ENCODE measurements at places on chromosomes 4 and X. TPM values are rescaled to one million over a fixed set of nuclear protein-coding genes. Genes with fewer than 3 reads are reported as not detected.

ANTXR2 gene
- total RNA-seq = 38.6 TPM

UCHL1 gene
- total RNA-seq = 1.9 TPM

STBD1 gene
- 3.9 TPM for total RNA-seq

CLCN4 gene
- not detected for total RNA-seq

C4orf36 gene
- not detected for total RNA-seq

STPG2 gene
- total RNA-seq = not detected

RNF212 gene
- 1.5 TPM for total RNA-seq

RBMXL3 gene
- not detected for total RNA-seq

PAGE1 gene
- total RNA-seq = not detected

KIT gene
- 0.78 TPM for total RNA-seq

PASD1 gene
- total RNA-seq = not detected

TCEANC gene
- total RNA-seq = 2.8 TPM

GRCh38 chrX:64437218-64437617, 42.0 kb upstream of the MTMR8 start:
- H3K36me3 ChIP-seq = no peaks in the 10 kb centered on the region
- DNase-seq = no peak
- peaks cover 8% of the 10 kb centered on the region for H3K27me3 ChIP-seq
- no peak overlapping the region for H3K4me3 ChIP-seq

GRCh38 chr4:144614850-144615585, 30.9 kb upstream of the HHIP start:
- H3K27me3 ChIP-seq = no peaks in the 10 kb centered on the region
- H3K4me1 ChIP-seq = no peaks in the 10 kb centered on the region
- DNase-seq = no peak
- H3K36me3 ChIP-seq = no peaks in the 10 kb centered on the region

- no peak overlapping the region for H3K27ac ChIP-seq
- no peak for DNase-seq
- H3K27me3 ChIP-seq = no peaks in the 10 kb centered on the region
- no peak overlapping the region for H3K4me3 ChIP-seq
Measured at GRCh38 chr4:52311464-52312125, 260.5 kb downstream of the SPATA18 start.

DNA sequence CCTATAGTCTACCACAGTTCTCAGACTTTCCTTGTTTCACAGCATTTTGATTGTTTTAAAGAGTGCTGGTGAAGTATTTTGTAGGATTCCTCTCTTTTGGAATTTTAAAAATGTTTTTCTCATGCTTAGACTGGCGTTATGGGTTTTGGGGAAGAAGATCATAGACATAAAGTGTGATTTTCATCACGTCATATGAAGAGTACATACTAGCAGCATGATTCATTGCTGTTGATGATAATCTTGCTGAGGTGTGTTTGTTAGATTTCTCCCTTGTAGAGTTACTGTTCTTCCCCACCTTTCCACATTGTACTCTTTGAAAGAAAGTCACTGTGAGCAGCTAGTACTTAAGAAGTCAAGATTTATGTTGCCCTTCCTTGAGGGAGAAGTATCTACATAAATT, 396.1 kb upstream of the GNPDA2 start:
- no peak for DNase-seq
- H3K4me3 ChIP-seq = no peak overlapping the region
- no peak overlapping the region for H3K27ac ChIP-seq
- H3K4me1 ChIP-seq = no peaks in the 10 kb centered on the region
- H3K36me3 ChIP-seq = no peaks in the 10 kb centered on the region
- no peaks in the 10 kb centered on the region for H3K27me3 ChIP-seq

- no peaks in the 10 kb centered on the region for H3K27me3 ChIP-seq
- no peak overlapping the region for H3K4me3 ChIP-seq
- DNase-seq = no peak
- no peak overlapping the region for H3K27ac ChIP-seq
- no peaks in the 10 kb centered on the region for H3K36me3 ChIP-seq
Measured at GRCh38 chr4:53005808-53006207, 143.7 kb downstream of the RASL11B start.

GRCh38 chrX:111363741-111364140, 48.3 kb downstream of the DCX start:
- peaks cover 4% of the 10 kb centered on the region for H3K4me1 ChIP-seq
- H3K27me3 ChIP-seq = no peaks in the 10 kb centered on the region
- H3K27ac ChIP-seq = no peak overlapping the region
- H3K36me3 ChIP-seq = no peaks in the 10 kb centered on the region

- H3K4me1 ChIP-seq = peaks cover 13% of the 10 kb centered on the region
- DNase-seq = no peak
- peaks cover 24% of the 10 kb centered on the region for H3K36me3 ChIP-seq
- H3K27me3 ChIP-seq = peaks cover 32% of the 10 kb centered on the region
- no peak overlapping the region for H3K4me3 ChIP-seq
Measured at GRCh38 chr4:7402526-7402925, 32.2 kb downstream of the PSAPL1 start.

DNA sequence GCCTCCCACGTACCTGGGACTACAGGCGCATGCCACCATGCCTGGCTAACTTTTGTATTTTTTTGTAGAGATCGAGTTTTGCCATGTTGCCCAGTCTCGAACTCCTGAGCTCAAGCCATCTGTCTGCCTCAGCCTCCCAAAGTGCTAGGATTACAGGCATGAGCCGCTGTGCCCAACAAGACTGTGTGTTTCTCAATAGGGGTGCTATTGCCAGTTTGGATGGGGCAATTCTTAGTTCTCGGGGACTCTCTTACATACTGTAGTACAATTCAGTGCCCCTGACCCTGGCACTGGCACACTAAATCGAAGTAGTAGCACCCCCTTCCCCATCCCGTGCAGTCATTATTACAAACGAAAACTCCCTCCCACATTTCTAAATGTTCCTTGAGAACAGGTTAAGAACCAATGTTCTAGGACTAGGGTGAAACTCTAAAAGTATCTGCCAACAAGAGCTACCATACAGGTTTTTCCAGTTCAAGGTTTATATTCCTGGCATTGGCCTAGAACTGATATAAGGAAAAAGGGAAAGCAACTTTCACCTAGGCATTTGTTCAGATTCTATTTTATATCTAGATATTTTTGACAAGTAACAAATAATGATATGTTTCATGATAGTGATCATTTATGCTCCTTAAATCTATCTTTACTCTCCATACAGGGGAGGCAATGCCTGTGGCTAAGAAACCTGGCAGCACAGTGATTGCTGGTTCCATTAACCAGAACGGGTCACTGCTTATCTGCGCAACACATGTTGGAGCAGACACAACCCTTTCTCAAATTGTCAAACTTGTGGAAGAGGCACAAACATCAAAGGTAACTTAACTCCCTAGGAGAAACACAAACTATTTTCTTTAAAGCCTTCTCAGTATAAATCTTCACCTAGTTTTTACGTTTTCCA, 50.4 kb upstream of the PGAM4 start:
- H3K36me3 ChIP-seq = no peaks in the 10 kb centered on the region
- no peak overlapping the region for H3K4me3 ChIP-seq
- no peak overlapping the region for H3K27ac ChIP-seq
- DNase-seq = no peak
- H3K27me3 ChIP-seq = no peaks in the 10 kb centered on the region

DNA sequence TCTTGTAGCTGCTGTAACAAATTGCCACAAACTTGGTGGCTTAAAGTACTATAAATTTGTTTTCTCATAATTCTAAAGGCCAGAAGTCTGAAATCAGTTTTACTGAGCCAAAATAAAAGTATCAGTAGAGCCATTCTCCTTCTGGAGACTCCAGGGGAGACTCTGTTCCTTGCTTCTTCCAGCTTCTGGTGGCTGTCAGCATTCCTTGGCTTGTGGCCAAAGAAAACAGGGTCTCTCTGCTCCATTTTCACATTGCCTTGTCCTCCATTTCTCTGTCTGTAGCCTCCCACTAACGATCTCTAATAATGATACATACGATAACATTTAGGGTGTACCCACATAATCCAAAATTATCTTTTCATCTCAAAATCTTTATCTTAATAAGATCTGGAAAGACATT, 200.4 kb downstream of the MAB21L2 start:
- DNase-seq = no peak
- H3K36me3 ChIP-seq = no peaks in the 10 kb centered on the region
- H3K4me3 ChIP-seq = no peak overlapping the region
- no peaks in the 10 kb centered on the region for H3K27me3 ChIP-seq
- H3K4me1 ChIP-seq = no peaks in the 10 kb centered on the region

- no peak overlapping the region for H3K4me3 ChIP-seq
- H3K4me1 ChIP-seq = no peaks in the 10 kb centered on the region
- no peaks in the 10 kb centered on the region for H3K36me3 ChIP-seq
- no peaks in the 10 kb centered on the region for H3K27me3 ChIP-seq
- no peak for DNase-seq
Measured at GRCh38 chrX:26262121-26262523, 46.2 kb downstream of the MAGEB5 start.

- no peak overlapping the region for H3K4me3 ChIP-seq
- H3K36me3 ChIP-seq = no peaks in the 10 kb centered on the region
- H3K27ac ChIP-seq = no peak overlapping the region
- DNase-seq = no peak
Measured at GRCh38 chr4:158055668-158056067, 117.2 kb downstream of the GASK1B start.

DNA sequence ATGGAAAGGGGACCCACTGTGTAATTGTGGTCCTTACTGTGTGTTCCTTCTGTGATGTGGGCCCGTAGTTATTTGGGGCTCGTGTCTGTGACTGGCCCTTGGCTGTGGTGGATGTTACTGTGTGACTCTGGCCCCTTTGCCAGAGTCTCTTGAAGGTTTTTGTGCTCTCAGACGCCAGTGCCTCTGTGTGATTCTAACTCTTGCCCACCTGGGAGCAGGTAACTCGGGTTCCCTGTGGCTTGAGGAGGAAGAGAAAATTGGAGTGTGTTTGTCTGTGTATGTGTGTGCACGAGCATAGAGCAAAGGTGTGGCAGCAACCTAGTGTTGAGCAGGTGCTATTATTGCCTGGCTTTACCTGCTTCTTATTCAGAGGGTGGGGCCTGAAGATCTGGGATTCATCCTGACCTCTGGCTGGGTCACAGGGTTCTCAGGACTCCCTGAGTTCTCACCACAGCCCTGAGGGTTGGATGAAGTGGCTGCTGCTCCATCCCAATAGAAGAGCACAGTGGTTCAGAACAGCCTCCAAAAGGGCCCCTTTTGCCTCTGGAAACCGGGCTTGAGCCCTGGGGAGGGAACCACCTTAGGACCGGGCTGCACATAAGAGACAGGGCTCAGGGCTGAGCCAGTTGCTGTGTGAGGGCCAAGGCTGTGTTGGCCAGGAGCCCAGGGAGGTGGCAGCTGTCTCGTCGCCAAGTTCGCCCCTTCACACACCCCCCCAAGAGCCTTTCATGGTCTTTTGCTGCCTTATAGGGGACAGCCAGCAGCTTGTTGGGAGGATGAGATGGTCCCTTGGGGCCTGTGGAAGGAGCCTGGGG, 1.3 kb downstream of the RBM10 start:
- peaks cover 33% of the 10 kb centered on the region for H3K4me1 ChIP-seq
- H3K27me3 ChIP-seq = peaks cover 2% of the 10 kb centered on the region
- H3K36me3 ChIP-seq = no peaks in the 10 kb centered on the region
- no peak for DNase-seq
- peak overlapping the region; percentile 97 for H3K4me3 ChIP-seq
- H3K27ac ChIP-seq = peak overlapping the region; percentile 99

DNA sequence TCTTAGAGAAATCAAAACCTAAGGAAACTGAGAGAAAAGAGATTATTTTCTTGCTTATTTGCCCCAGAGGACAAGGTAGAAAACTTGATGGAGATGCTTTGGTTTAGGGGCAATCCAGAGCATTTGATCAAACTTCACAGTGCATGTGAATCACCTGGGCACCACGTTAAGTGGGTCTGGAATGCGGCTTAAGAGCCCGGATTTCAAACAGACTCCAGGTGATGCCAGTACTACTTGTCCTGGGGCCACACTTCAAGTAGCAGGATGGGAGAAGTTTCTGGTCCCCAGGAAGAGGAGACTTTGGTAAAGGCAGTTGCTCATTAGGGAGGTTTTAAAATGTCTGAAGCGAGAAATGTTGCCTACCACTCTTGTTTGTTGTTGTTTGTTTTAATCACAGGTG, 51.8 kb downstream of the PHOX2B start:
- H3K27me3 ChIP-seq = no peaks in the 10 kb centered on the region
- H3K4me1 ChIP-seq = no peaks in the 10 kb centered on the region
- no peak overlapping the region for H3K27ac ChIP-seq

- no peak for DNase-seq
- H3K27me3 ChIP-seq = peaks cover 2% of the 10 kb centered on the region
- no peaks in the 10 kb centered on the region for H3K36me3 ChIP-seq
- no peak overlapping the region for H3K4me3 ChIP-seq
- H3K4me1 ChIP-seq = no peaks in the 10 kb centered on the region
Measured at GRCh38 chrX:38318196-38318595, 9.1 kb downstream of the RPGR start.

GRCh38 chr4:82430193-82430963, at the start of the genes ENOPH1 and HNRNPDL:
Gene ENOPH1 (plus strand): TSS chr4:82430590. CDS start chr4:82430830, 240 bp downstream.
Gene HNRNPDL (minus strand): TSS chr4:82430462. CDS start chr4:82429690, 772 bp downstream.
- peaks cover 40% of the 10 kb centered on the region for H3K36me3 ChIP-seq
- DNase-seq = peak; percentile 99
- H3K27ac ChIP-seq = peak within 1 kb of the TSS; percentile 90
- H3K27me3 ChIP-seq = no peaks in the 10 kb centered on the region

GRCh38 chr4:95847908-95848460, 8.1 kb downstream of the PDHA2 start:
- H3K36me3 ChIP-seq = no peaks in the 10 kb centered on the region
- no peaks in the 10 kb centered on the region for H3K27me3 ChIP-seq
- no peaks in the 10 kb centered on the region for H3K4me1 ChIP-seq
- no peak overlapping the region for H3K27ac ChIP-seq
- no peak for DNase-seq
- H3K4me3 ChIP-seq = no peak overlapping the region

- H3K4me3 ChIP-seq = no peak overlapping the region
- H3K27ac ChIP-seq = no peak overlapping the region
- DNase-seq = no peak
Measured at GRCh38 chrX:105328773-105329172, 108.3 kb upstream of the TEX13A start.

DNA sequence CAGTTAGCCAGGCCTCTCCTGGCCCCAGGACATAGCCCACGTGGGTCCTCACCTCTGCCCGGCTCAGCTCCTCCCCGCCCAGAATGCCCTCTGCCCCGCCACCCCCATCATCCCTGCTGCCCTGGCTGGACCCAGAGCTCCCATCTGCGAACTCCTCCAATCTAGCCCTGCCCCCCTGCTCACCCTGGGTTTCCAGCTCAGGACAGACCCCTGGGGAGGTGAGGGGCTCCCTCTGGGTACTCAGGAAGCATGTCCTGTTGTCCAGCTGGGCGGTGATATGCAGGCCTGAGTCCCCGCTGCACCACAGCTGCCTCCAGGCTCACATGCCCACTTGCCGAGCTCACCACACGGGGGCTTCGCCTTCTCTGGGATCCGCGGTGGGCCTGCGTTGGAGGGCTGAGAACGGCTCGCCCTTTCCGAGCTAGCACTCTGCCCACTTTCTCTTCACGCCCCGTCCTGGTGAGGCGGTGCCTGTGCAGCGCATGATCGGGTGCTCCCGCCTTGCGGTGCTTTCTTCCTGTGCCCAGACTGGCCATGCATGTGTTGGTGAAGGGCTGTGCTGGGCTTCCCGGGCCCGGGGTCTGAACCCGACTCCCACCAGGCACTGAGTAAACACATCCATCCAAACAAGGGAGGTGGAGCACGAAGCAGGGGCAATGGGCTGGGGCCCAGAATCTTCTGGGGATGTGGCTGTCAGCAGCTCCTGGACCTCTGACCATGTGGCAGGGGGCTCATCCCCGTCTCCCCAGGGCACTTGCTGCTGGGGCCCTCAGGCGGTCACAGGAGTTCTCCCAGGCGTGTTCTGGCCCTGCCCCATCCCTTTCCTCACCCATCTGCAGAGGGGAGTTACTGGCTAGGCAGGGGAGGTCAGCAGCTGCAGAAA, 74.3 kb downstream of the RGS12 start:
- DNase-seq = no peak
- no peak overlapping the region for H3K27ac ChIP-seq
- H3K27me3 ChIP-seq = peaks cover 11% of the 10 kb centered on the region
- H3K36me3 ChIP-seq = no peaks in the 10 kb centered on the region

Data from natural killer cell treated with Interleukin-12 subunit alpha and Interleukin-12 subunit beta and Interleukin-15 and Interleukin-18, amount 100 ng/mL, for 72 hours (primary cell).